Right cardiac atrium (tissue), 5 donors: ENCODE measurements at places on chromosomes 3 and 15. TPM values are rescaled to one million over a fixed set of nuclear protein-coding genes. Genes with fewer than 3 reads are reported as not detected.

- DNase-seq: no peak
These were observed 10.4 kb upstream of the BRPF1 start for GRCh38 chr3:9721015-9721699.

EBLN2 gene
- polyA plus RNA-seq: 1.2 TPM

GRCh38 chr3:181363231-181363630 is 348.5 kb upstream of the SOX2 start:
- DNase-seq: no peak

RAB7A gene
- polyA plus RNA-seq: 192 TPM
